ENCODE measurements at places on chromosomes 3 and 15. TPM values are rescaled to one million over a fixed set of nuclear protein-coding genes. Genes with fewer than 3 reads are reported as not detected.

The ZBED2 gene
- not detected for total RNA-seq

The XCR1 gene
- 0.17 TPM for total RNA-seq

The AHSG gene
- total RNA-seq, result not detected

The IL20RB gene
- 1.4 TPM for total RNA-seq

The UNC45A gene
- total RNA-seq, result 88.6 TPM

The STRIT1 gene
- not detected for total RNA-seq

The UBR1 gene
- 40.7 TPM for total RNA-seq

The TAGLN3 gene
- 0.84 TPM for total RNA-seq

The ZNF660 gene
- 2.7 TPM for total RNA-seq

The SLC15A2 gene
- total RNA-seq, result 1.1 TPM

The WNT5A gene
- total RNA-seq, result 27.0 TPM

The RPS27L gene
- total RNA-seq, result 120 TPM

The PRSS50 gene
- total RNA-seq, result 0.42 TPM

The C2CD4B gene
- 4.5 TPM for total RNA-seq

The C3orf85 gene
- total RNA-seq, result not detected

The COLQ gene
- total RNA-seq, result 3.1 TPM

The RFTN1 gene
- total RNA-seq, result 125 TPM

The TRAT1 gene
- 0.17 TPM for total RNA-seq

The FLNB gene
- total RNA-seq, result 78.0 TPM

The VEPH1 gene
- total RNA-seq, result 0.52 TPM

The INSYN1 gene
- 21.2 TPM for total RNA-seq

The MAP4 gene
- 324 TPM for total RNA-seq

The CD200R1 gene
- 1.6 TPM for total RNA-seq

The MASP1 gene
- total RNA-seq, result 0.97 TPM

The LRTM1 gene
- total RNA-seq, result not detected

The DAPK2 gene
- total RNA-seq, result 7.3 TPM

The XXYLT1 gene
- total RNA-seq, result 13.7 TPM

The CLDN11 gene
- 4.0 TPM for total RNA-seq

The PLA1A gene
- 2.9 TPM for total RNA-seq

The POPDC2 gene
- total RNA-seq, result 73.1 TPM

The VPS33B gene
- total RNA-seq, result 11.4 TPM

The PAQR5 gene
- 0.32 TPM for total RNA-seq

The GPR171 gene
- total RNA-seq, result 0.46 TPM

The PLA2G4D gene
- not detected for total RNA-seq

The RYR3 gene
- total RNA-seq, result 3.7 TPM

The OIP5 gene
- not detected for total RNA-seq

The SV2B gene
- 3.0 TPM for total RNA-seq

The KLF15 gene
- 84.7 TPM for total RNA-seq

The MNS1 gene
- total RNA-seq, result 0.66 TPM

The ELP6 gene
- 19.0 TPM for total RNA-seq

The ADAMTSL3 gene
- 23.7 TPM for total RNA-seq

The FOXL2NB gene
- not detected for total RNA-seq

The BOC gene
- 91.0 TPM for total RNA-seq

The EXD1 gene
- total RNA-seq, result not detected

The SLC22A13 gene
- 0.17 TPM for total RNA-seq

The MAPKAPK3 gene
- total RNA-seq, result 31.3 TPM

The GRAMD2A gene
- total RNA-seq, result 2.5 TPM

The EPHA6 gene
- 1.8 TPM for total RNA-seq

The GUCA1C gene
- total RNA-seq, result not detected

The SLC26A6 gene
- 6.1 TPM for total RNA-seq

The CHL1 gene
- total RNA-seq, result 49.1 TPM

The FANCD2OS gene
- not detected for total RNA-seq
